ENCODE measurements at places on chromosomes 11 and 22.

DNA sequence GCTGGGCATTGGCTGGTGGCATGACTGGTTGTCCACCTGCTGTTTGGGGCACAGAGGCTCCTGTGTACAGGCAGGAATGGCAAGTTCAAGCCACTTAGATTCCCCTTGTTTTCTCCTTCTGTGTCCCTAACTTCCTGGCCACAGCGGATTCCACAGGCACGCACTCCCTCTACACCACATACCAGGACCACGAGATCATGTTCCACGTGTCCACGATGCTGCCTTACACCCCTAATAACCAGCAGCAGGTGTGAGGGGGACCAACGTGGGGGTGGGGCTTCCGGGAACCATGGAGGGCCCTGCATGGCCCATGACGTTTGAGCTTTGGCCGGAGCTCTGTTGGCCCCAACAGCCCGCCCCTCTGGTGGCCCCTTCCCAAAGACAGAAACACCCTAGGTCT lies 7.8 kb downstream of the SIPA1 start:
- no peak for DNase-seq

GRCh38 chr11:92776676-92777075 lies 192.8 kb upstream of the MTNR1B start:
- no peak for DNase-seq

GRCh38 chr11:126588630-126589491 lies 233.4 kb downstream of the ST3GAL4 start:
- DNase-seq, result no peak

GRCh38 chr11:87020336-87020735 lies 17.4 kb upstream of the TMEM135 start:
- DNase-seq, result no peak

- no peak for DNase-seq
Observed at GRCh38 chr11:123221584-123221983, 26.5 kb upstream of the CLMP start.

DNA sequence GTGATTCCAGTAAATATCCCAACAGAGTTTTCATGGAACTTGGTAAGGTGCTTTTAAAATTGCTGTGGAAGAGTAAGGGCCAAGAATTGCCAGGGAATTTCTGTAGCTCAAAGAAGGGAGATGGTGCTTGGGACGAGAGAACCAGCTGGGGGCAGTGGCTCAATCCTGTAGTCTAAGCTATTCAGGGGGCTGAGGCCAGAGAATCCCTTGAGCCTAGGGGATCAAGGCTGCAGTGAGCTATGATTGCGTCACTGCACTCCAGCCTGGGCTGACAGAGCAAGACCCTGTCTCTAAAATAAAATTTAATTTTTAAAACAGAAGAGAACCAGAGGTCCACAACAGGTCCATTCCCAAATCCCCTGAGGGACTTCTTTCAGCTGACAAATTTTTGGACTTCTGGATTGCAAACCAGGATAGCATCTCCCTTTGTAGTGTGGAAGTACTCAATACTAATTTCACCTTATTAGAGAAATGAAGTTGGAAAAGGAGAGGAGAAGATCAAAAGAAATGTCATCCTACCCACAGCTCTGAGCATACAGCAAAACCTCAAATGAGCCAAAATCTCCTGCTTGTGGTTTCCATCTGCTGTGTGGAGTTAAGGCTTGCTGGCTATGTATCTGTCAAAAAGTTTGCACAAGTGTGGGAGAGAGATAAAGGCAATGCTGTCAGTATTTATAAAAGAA lies 59.2 kb upstream of the CLPB start:
- no peak for DNase-seq

DNA sequence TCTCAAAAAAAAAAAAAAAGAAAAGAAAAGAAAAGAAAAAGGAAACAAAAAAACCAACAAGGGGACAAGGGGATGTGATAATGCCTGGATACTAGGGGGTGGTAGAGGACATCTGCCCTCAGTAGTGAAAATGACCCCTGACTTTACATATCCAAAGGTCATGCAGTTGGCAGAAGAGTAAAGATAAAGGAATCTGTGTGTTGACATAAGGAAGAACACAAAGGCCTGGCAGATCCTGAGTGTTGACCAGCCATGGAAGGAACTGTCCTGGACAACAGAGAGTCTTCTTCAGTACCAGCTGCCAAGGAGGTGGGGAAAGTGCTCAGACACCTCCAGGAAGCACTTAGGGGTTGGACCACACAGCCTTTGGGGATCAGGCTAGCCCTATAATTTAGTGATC lies 12.6 kb downstream of the SLC43A1 start:
- DNase-seq, result peak; percentile 16

GRCh38 chr22:42397332-42398249 lies 34.6 kb downstream of the NFAM1 start:
- peak; percentile 78 for DNase-seq

GRCh38 chr11:67530282-67530592 lies 7.0 kb upstream of the CABP2 start:
- peak; percentile 25 for DNase-seq

- no peak for DNase-seq
Observed at GRCh38 chr11:1796413-1797011, 32.8 kb upstream of the CTSD start.

DNA sequence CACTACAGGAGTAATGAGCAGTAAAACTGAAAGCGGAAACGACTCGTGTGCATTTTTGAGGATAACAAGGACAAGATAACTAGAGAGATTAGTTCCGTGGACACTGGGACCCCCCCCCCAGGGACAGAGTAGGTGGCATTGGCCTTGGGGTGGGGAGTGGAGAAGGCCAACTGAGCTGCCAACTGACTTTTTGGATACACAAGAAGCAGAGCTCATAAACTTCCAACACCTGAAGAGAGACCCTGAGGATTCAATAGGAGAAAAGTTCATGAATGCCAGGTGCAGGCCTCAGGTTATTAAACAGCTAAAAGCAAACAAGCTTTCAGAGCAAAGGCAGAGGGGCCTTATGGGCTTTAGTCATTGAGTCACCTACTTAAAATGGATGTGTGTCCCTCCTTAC lies 17.6 kb upstream of the PRSS23 start:
- no peak for DNase-seq

- no peak for DNase-seq
Observed at GRCh38 chr11:13884158-13884799, 78.2 kb upstream of the SPON1 start.

DNA sequence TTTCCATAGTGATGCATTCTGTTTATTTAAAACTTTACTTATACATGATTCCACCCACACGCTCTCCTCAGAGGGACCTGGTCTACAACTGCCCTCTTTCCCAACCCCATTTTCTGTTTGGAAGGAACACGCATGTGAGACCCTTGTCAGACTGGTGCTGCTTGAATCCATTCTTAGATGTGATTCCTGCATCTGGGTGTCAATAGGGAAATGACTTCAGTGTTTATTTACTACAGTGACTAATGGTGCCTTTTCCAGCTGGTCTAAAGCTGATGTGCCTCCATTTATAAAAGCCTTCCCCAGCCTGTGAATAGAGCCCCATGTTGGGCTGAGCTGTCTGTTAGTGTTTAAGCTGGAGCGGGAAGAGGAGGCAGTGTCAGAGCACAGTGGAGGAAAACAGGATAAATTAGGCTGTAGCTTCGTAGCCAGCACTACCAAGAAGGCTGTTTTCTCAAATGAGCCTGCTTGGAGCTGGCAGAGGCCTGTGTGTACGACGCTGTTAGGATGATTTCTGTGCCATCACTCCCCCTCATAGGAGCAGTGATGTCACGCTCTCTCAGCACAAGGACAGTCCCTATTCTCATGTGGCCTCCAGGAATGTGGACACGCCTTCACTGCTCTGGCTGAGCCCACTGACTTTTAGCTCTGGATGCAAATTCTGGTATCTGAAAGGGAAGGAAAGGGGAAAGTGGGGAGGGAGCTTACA lies 18.9 kb upstream of the C11orf96 start:
- no peak for DNase-seq

- no peak for DNase-seq
Observed at GRCh38 chr11:108909921-108910320, 245.1 kb downstream of the DDX10 start.

DNA sequence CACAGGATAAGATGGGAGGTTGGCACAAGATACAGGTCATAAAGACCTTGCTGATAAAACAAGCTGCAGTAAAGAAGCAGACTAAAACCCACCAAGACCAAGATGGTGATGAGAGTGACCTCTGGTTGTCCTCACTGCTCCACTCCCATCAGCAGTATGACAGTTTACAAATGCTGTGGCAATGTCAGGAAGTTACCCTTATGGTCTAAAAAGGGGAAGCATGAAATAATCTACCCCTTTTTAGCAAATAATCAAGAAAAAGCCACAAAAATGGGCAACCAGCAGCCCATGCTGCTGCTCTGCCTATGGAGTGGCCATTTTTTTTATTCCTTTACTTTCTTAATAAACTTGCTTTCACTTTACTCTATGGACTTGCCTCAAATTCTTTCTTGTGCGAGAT lies 8.7 kb upstream of the PIWIL4 start:
- no peak for DNase-seq

- no peak for DNase-seq
Observed at GRCh38 chr11:120011836-120012235, 126.1 kb downstream of the TRIM29 start.

- DNase-seq, result peak; percentile 72
Observed at GRCh38 chr11:71447791-71448256, 369 bp downstream of the DHCR7 start.

- no peak for DNase-seq
Observed at GRCh38 chr11:6586434-6587359, 16.7 kb downstream of the RRP8 start.

GRCh38 chr11:75523189-75523588 lies 2.6 kb downstream of the GDPD5 start:
- no peak for DNase-seq

DNA sequence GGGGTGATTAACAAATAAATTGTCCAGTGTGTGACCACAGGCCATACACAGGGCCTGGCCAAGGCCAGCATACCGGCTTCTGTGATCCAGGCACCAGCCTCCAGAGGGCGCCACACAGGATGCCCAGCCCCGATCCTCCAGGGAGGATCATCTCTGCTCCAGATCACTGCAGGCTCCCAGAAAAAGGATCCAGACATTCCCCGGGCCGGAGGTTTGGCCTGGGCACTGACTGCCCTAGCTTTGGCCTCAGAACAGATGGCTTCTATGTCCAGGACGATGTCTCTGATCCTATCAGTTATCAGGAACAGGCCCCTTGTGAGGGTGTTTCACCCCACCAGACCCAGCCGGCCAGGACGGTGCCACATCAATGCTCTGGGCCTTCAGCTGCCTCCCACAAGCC lies 74.5 kb upstream of the LMO1 start:
- DNase-seq, result peak; percentile 83

DNA sequence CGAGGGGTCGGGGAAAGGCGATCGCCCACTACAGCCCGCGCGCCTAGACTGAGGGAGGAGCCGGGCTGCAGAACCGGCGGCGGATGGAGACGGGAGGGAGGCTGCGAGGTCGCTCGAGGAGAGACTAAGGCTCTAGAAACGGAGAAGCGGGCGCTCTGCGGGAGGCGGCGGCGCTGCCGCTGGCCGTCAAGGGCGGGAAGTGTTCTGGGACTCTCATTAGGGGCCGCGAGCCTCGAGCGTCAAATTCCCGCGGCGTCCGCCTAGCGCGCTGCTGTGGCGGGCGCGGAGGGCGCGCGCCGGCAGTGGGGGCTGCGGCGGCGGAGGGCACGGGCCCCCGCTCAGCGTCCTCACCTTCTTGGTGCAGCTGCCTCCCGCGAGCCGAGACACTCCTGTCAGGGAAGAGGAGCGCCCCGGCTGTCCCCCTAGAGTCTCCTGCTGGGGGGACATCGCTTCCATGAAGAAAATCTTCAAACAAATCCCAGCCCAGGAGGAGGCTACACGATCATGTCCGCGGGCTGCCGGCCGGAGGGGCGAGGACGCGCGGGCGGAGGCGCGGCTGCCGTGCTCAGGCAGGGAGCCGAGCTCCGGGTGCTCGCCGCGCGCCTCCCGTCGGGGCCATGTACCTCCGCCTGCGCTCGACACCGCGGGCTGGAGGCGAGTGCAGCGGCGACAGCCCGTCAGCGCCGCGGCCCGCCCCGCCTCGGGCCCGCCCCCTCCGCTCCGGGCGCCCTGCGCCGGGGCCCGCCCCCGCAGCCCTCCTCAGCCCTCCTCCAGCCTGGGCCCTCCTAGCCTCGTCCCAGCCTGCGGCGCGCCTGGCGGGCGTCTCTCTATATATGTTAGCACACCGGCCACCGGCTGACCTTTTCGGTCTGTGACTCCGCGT lies at the start of gene ARHGAP20:
ARHGAP20 (minus strand) TSS at position 662 of the 883 bp plus-strand sequence; CDS start at position 456, 206 bp downstream.
- peak; percentile 85 for DNase-seq

DNA sequence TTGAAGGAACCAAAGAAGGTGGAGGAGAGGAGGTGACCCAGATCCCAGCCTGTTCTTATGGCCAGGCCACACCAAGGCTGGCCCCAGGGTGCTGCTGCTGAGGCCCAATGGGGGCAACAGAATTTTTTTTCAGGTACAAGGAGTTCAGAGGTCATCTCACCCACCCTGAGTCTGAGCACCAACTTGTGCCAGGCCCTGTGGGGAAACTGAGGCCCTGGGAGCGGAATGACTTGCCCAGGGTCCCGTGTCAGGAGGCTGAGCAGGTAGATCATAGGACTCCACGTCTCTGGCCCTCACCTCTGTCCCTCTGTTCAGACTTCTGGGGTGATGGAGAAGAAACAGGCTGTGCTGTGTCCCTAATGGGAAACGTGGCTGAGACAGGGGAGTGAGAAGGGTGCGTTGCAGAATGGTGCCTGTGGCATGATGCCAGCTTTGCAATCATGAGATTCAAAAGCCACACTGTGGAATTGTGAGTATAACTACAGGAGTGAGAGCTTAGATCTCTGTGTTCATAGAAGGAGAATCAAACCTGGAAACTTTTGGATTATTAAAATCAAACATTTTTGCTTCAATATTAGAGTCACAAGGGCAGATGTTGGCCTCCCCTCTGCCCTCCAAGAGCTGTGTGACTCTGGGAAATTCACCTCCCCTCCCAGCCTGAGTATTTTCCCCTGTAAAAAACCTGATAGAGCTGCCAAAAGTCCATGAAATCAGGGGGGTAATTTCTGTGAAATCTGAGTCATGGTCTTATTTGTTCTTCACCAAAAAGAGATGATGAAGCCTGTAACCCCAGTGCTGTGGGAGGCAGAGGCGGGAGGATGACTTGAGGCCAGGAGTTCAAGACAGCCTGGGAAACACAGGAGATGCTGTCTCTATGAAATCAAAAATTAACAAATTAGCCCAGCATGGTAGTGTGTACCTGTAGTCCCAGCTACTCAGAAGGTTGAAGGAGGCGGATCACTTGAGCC lies 874 bp downstream of the APOL1 start:
- no peak for DNase-seq

DNA sequence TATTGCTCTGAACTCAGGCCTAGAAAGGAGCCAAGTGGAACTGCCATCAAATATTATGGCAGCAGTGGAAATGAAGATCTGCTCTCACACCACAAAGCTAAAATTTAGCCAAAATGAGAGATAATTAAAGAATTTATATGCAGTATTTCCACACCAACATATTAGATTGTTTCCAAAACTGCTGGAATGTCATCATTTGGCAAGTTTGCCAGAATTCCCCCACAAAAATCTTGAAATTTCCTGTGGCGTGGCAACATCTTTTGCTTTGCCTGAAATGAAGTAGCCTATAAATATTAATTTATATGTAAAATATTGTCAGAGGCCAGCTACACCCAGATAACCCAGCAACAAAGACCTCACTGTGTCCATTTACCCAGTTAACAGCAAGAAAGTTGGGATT lies 13.8 kb downstream of the C11orf71 start:
- no peak for DNase-seq
